ENCODE measurements at places on chromosomes 11 and 22.

- DNase-seq: no peak
Observed at GRCh38 chr11:22640862-22641261, 15.2 kb upstream of the FANCF start.

DNA sequence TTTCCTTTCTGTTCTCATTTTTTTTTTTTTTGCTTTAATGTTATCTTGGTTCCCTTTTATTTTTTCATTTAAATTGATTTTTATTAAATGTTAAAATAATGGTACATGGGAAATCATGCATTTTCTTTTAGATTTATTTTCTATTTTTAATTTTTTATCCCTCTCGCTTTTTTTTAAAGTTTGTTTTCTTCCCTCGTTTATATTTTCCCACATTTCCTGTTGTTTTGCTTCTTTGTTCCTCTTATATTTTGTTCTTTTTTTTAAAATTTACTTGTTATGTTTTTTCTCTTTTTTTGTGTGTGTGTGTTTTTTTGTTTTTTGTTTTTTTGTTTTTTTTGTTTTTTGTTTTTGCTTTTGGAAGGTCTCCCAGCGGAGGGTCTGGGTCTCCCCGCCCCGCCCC, 34.9 kb upstream of the EIF3D start:
- DNase-seq: no peak

GRCh38 chr22:30605449-30606110, 1.4 kb upstream of the TCN2 start:
- no peak for DNase-seq

- DNase-seq: no peak
Observed at GRCh38 chr11:46522682-46523281, 71.0 kb downstream of the AMBRA1 start.
